NCI-H2107 (cell line): ENCODE measurements at places on chromosomes 13 and 19.

DNA sequence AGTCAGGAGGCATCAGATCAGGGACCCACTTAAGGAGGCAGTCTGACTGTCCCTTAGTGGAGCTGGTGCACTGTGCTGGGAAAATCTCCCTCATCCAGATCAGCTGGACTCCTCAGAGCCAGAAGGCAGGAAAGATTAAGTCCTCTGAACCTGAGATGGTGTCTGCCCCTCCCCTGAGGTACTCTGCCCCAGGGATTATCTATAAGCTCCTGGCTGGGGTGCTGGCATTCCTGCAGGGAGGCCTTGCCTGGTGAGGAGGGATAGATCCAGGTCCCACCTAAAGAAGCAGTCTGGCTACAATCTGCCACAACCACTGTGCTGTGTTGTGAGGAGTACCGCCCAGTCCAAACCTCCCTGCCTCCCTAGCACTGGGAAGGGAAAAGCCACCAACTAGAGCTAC is 81.2 kb downstream of the NHLRC3 start:
- no peak for DNase-seq

- no peak for DNase-seq
These were observed 1005.1 kb downstream of the PCDH9 start for GRCh38 chr13:66225072-66225471.

GRCh38 chr13:89982407-89983095 is 1364.9 kb upstream of the MIR17HG start:
- no peak for DNase-seq

DNA sequence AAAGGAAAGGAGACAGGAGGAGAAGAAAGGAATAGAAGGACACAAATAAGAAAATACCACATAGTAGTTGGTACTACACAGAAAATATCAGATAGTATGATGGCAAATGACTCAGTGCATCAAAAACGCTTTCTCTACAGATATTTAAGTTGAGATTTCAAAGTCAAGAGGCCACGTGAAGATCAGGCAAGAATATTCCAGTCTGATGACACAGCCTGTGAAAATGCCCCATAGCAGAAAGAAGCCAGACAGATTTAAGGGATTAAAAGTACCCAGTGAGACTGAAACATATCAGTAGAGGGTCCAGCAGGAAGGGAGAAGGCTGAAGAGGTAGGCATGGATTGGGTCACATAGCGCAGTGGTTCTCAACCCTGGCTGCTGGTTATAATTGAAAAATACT is 113.7 kb downstream of the VWA8 start:
- DNase-seq: no peak

GRCh38 chr13:91242652-91243051 is 104.8 kb upstream of the MIR17HG start:
- DNase-seq: no peak

DNA sequence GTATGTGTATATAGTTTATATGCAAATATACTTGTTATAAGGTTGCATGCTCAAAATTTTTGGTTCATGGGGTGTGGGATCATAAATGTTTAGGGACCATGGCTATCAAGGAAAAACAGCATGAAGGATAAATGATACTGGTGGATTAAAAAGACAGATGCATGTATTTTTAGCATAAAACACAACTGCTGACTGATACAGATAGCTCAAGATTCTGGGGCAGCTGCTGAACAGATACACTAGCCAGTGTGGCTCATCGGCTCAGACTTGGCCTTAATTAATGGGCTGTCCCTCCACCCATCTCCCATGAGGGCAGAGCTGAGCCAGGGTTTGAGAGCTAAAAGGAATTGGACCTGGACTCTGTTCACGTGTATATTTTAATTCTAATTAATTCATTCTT is 11.4 kb downstream of the ALOX5AP start:
- DNase-seq: no peak

DNA sequence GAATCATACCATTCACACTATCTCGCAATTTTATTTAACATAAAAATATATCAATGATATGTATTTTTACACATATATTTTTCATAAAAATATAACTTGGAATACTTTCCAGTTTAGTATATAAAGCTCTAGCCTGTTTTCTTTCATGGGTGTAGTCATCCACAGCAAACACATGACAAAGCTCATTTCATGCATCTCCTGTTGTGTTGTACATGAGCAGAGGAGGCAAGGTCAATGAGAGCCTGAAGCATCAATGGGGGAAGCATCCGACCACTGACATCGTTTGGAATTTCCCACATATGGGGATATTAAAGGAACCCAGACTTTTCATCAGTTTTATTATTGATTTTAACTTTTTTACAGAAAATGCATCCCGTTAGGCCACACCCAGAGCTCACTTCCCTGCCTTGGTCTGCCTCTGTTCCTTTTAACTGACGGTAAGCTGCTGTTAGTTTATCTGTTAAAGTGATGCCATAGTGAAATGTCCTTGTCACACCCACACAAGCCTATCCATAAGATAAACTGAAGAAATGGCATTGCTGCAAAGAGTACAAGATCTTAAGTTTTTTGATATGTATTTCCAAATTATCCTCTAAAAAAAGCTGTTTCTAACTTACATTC is 44.0 kb downstream of the MIPEP start:
- DNase-seq: no peak

GRCh38 chr13:109655611-109656010 is 130.8 kb downstream of the IRS2 start:
- DNase-seq: no peak

DNA sequence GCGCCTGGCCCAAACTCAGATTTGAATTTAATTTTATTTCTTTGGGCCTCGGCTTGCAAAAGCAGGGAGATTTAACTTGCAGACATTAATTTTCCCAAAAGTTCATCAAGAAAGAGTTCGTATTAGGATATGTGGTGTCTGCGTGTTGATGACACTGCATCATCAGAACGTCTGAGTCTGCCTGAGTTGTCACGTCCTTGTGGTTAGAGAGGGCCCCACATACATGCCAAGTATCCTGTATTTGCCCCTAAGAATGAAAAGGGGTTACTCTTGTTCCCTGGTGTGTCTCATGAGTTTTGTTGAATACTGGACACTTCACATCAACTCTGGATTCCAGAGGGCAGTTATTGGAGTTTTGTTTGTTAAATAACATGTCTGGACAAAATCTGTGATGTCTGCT is 5.6 kb upstream of the TEX29 start:
- DNase-seq: no peak

DNA sequence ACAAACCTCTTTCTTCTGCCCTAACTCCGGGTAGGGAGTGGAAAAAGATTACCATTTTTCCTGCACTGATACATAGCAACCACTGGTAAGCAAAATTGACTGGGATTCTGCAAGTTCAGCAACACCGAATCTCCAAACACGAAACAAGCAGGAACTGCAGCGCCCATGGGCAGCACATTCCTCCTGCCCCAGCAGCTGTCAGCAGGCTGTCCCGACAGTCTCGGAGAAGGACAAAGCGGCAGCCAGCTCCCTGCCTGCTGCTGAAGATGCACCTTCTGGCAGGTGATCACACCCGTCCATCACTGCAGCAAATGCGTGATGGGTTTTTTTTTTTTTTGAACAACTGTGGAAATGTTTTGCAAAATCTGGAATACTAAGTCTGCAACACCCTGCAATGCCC is 6.7 kb downstream of the TMTC4 start:
- no peak for DNase-seq

- no peak for DNase-seq
These were observed 102.2 kb upstream of the SERP2 start for GRCh38 chr13:44271473-44271872.

- DNase-seq: no peak
These were observed 21.7 kb downstream of the TEX30 start for GRCh38 chr13:102751886-102752285.

DNA sequence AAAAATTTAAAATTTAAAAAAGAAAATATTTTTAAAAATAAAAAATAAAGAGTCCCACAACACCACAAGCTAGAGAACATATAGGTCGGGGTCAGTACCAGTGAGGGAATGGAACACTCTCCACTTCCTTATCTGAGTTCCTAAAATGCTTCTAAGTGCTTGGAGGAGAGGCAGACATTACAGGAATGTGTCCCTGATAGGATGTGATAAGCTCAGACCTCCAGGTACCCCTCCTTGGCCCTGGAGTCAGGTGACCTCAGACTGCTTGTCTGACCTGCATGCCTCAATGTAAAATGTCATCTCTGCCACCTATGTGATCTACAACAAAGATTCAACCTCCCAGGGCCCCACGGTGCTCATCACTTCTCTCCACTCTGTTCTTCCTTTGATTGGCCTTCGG is 2.8 kb downstream of the ZNF814 start:
- no peak for DNase-seq

DNA sequence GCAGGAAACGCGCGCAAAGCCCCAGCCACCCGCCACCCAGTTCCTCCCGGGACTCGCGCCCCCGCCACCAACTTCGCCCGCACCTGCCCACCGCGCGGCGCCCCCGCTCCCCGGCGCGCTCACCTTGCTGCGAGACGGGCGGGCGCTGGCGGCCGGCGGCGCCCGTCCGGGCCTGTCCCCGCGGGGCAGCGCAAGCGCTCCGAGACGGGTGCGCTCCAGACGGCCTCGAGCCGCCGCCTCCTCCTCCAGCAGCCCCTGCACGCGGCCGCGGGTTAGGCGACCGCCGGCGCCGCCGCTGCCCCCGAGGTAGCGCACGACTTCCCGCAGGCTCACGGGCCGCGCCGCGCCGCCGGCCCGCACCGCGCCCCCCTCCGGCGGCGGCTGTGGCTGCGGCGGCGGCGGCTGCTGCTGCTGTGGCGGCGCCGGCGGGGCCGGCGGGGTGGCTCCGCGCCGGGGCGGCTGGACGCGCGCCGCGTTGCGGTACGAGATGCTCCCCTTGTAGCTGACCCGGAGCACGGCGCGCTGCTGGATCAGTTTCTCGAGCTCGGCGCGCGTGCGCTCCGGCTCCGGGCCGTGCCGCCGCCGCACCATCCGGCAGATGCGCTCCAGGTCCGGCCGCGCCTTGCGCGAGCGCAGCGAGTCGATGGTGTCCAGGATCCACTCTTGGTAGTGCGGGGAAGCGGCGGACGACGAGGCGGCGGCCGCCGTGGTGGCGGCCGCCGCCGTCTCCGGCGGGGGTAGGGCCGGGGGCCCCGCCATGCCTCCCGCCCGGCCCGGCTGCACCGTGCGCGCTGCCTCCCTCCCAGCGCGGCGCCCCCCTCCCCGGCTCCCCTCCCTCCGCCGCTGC is 666 bp downstream of the SAMD1 start:
- no peak for DNase-seq

- DNase-seq: no peak
These were observed 5.9 kb downstream of the ZFR2 start for GRCh38 chr19:3862826-3863500.

DNA sequence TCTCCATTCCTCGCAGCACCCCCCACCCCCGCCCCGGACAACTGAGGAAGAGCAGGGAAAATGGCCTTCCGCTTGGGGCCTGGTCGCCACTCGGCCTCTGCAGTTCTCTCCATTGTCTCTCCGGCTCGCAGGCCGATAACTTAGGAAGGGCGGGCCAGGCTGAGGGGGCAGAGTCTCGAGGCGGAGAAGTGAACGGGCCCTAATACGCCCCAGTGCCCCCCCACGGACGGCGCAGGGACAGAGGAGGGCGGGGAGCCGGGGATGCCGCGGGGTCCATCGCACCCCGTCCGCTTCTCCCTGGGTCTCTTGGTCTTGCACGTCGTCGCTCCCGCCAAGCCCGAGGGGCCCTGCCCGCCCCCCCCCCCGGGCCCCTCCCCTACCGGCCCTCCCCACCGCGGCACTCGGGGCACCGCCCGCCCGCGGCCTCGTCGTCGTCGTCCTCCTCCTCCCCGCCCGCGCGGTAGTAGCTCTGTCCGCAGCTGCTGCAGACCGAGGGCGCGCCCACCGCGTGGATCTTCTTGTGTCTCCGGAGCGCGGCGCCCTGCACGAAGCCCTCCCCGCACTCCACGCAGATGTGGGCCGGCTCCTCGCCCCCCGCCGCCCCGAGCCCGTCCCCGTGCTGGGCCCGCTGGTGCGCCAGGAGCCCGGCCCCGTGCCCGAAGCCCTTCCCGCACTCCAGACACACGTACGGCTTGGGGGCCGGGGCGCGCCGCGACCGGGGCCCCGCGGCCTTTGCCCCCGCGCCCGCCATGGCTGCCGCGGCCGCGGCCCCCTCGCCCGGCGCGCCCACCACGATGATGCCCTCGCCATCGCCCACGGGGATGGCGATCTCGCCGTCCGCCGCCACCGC is 33.2 kb downstream of the ZNF787 start:
- DNase-seq: no peak

- peak; percentile 29 for DNase-seq
These were observed 39.1 kb downstream of the TRPM4 start for GRCh38 chr19:49196527-49197240.

- DNase-seq: no peak
These were observed 209.2 kb downstream of the KCTD12 start for GRCh38 chr13:76677043-76677442.

GRCh38 chr13:58767566-58767965 is 1136.0 kb downstream of the PCDH17 start:
- no peak for DNase-seq

DNA sequence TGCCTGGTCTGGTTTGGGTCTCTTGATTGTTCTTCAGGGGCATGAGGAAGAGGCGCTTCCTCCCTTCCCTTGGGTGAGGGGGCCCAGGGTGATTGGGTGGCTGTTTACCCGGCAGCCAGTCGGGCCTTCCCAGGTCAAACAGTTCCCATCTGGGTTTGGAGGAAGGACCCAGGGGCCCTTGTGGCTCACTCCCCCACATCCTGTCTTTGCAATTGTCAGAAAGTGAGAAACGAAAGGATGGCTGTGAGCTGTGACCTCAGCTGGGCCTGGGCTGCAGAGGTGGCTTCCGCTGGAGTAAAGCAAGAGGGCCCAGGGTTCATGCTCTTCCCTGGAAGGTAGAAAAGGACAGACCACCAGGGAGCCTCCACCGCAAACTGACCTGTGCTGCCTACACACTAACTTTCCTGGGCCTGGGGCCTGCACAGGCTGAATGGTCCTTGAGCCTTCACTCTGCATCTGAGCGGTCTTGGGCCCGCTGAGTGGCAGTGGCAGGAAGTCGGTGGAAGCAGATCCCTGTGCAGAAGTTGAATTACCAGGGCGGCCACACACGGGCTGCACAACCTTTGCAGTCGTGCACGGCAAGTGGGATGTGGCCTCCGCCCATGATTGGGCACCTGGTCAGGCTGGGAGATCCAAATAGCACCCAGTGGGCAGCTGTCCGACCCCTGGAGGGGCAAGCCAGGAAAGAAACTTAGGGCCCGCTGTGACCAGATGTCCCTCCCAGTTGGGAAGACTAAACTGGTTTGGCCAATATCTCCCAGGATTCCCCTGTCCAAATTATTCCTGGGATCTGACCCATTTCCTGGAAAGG is 5.3 kb upstream of the CD79A start:
- DNase-seq: no peak

- DNase-seq: no peak
These were observed 14.3 kb downstream of the ZBTB7A start for GRCh38 chr19:4052114-4052992.

DNA sequence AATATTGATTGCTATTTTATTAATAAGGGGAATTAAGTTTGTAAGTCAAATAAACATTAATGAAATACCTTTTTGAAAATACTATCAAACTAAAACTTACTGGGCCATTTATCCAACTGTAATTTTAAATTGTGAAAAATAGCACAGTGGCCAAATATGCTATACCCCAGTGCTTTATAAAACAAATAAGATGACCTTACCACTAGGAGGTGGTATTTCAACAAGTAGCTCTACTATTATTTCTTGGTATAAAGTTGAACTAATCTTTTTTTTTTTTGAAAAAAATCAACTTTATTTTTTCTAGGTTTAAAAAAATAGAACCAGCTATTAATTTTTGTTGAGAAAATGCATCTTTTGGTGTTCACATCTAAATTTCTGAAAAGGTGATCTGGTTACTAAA is 14.7 kb downstream of the LACC1 start:
- no peak for DNase-seq

- DNase-seq: no peak
These were observed 190.3 kb downstream of the SLITRK1 start for GRCh38 chr13:83691966-83692365.

GRCh38 chr13:77093735-77094134 is 66.8 kb upstream of the FBXL3 start:
- no peak for DNase-seq
